ENCODE measurements at places on chromosomes 7 and 10. TPM values are rescaled to one million over a fixed set of nuclear protein-coding genes. Genes with fewer than 3 reads are reported as not detected.
A peak's percentile ranks its signal among the peaks of the same experiment; 100 is the strongest.

The TMEM139 gene
- 11.5 TPM for total RNA-seq

DNA sequence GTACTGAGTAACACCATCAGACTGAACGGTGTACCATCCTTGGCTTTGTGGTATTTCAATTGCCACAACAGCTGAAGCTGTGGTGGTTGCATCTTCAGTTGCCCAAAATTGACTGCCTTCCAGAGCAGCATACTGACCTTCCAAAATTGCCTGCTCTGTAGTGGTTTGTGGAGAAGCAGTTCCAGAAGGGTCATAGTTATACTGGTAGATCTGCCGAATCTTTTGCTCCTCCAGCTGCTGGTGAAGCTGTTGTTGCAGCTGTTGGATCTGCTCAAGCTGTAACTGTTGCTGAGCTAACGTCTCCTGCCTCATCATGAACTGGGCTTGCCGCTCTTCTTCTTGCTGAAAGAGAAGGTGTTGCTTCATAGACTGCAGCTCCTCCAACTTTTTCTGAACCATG, 212.2 kb downstream of the PCLO start:
- no peak for DNase-seq

DNA sequence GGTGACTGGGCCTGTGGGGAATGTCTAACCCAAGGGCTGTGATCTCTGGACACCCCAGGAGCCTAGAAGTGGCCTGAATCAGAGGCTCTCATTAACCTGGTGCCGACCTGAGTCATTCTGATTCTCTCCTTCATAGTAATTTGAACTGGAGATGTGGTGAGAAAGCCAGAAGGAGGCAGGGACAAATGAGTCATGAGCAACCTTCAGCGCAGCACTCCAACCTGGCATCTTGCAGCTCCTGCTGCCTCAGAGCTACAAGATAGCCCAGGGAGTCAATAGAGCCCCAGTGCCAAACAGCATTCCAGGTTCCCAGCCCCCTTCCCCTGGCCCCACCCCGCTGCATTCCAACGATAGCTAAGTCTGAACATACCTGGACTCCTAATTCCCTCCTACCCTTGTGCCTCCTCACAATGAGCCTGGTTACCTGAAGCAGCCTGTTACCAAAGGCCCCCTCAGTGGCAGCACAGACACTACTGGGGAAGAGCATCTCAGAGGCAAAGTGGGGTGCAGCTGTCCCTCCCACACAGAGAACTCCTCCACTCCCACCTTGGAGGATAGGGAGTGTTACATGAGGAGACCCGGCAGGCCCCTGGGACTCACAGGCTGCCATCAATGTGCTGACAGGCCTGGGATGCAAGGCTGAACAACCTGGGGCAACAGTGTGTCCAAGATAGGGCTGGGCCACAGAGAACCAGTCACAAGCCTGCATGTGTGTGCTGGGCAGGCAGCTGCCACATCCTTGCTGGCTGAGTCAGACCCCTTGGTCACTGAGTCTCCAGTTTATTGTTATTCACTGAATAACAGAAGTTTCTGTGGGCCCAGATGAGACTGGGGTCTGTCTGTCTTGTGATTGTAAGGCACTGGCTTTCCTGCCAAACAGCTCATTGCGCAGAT, 76.8 kb upstream of the LEP start:
- peak; percentile 47 for DNase-seq

DNA sequence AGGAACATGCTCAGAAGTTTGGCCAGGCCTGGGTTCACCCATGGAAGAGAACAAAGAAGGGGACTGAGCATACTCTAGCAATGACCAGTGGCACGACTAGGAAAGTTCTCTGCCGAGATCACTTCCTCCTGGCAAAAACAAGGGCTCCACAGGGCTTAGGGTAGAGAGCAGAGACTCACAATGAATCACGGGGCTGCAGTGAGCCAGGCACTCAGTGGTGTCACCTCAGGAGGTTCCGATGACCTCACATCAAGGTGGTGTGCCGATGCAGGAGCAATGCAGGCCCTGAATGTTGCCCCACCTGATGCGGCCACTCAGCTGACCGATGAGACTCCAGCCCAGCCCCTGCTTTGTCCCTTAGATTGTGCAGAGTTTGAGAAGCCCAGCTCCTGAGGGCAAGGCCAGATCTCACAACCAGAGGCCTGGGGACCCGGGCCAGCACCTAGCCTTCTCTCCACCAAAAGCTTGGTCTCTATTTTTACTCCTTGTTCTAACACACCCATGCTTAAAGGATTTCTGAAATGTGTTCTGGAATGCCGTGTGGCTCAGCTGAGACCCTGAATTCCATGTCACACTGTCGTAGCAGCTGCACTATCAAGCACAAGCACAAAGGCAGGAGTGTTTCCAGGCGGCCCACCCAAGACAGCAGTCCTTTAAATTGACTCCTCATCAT, 60.9 kb downstream of the COBL start:
- DNase-seq = no peak

The ASIC3 gene
- not detected for total RNA-seq

The PNLIPRP2 gene
- total RNA-seq = not detected

DNA sequence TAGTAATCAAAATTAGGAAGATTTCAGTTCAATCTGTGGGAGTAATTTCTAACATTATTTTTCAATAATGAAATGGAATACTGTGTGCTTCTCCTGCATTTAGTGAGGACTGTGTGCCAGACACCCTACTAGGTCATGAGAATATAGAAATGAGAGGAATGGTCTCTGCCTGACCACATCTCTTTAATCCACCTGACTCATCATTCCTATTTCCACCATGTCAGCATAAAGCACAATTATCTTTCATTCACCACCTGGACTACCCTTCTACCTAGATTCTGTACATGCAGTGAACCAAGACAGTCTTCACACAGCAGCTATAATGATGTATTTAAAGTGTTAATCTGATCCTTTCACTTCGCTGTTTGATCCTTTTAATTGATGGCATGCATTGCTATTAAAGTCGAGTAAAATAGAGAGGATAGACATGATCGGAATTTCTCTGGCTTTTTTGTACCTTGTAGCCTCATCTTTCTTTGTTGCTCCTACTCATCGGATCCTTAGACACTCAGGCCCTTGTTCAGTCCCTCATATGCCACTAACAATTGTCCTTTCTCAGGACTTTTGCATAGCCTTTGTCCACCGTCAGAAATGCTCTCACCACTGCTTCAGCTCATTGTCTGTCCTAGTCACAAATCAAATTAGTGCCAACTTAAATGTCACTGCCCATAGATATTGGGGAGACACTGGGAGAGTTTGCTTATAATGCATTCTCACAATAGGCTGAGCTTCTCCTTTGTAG, 1037.1 kb downstream of the REEP3 start:
- DNase-seq = no peak

GRCh38 chr10:122034149-122034756, 45.3 kb downstream of the TACC2 start:
- DNase-seq = no peak

- no peak for DNase-seq
Observed at GRCh38 chr7:30751696-30752273, at the start of gene INMT. TSS of gene INMT (plus strand) at chr7:30752135. CDS start at chr7:30752151, 16 bp downstream.
